SHP77 (cell line): ENCODE measurements at places on chromosomes 1 and 21.

DNA sequence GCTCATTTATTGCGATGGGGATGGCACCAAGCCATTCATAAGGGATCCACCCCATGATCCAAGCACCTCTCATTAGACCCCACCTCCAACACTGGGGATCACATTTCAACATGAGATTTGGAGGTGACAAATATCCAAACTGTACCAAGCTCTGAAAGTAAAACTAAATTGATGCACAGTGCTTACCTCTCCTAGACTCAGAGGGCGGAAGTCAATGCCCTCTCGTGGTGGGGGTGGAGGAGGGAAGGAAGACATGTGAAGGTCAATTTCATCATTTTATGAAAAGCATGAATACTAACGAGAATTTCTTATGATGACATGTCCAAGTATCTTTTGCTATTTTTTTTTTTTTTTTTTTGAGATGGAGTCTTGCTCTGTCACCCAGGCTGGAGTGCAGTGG is 120.0 kb downstream of the PGBD5 start:
- no peak for DNase-seq

GRCh38 chr1:10529765-10530164 is 55.0 kb downstream of the PEX14 start:
- DNase-seq: no peak

DNA sequence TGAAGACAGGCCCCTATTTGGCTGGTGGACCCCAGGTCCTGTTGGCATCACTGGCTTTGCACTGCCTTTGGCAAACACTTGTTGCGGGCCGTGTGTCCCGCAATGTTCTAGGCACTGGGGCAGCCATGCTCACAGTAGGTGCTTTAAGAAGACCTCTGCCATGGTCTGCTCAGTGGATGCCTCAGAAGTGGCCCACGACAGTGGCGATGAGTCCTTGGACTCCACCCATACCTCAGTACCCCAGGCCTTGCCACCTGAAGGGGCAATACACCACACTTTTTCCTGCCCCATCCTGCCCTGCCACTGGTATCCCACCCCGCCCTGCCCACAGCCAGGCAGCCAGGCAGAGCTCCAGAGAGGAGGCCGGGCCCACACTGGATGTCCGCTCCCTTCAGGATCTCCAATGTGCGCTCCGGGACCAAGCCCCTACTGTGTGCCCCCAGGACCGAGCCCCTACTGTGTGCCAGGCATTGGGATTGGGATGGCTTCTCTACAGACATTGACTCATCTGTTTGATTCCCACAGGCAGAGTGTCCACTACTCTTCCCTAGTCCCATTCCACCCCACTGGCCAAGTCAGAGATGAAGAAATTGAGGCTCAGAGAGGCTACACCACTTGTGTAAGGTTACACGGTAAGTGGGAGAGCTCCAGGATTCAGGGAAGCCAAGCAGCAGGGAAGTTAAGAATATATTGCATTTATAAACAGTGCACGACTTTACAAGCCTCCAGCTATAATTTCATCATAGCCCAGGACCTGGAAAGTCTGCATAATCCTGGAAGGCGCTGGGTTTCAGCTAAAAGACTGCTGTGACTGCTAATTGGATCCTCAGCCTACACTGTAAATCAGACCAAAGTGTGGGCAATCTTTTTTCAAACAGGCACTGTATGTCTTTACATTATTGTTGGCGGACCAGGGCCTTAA is 101.6 kb downstream of the DMRTB1 start:
- no peak for DNase-seq

DNA sequence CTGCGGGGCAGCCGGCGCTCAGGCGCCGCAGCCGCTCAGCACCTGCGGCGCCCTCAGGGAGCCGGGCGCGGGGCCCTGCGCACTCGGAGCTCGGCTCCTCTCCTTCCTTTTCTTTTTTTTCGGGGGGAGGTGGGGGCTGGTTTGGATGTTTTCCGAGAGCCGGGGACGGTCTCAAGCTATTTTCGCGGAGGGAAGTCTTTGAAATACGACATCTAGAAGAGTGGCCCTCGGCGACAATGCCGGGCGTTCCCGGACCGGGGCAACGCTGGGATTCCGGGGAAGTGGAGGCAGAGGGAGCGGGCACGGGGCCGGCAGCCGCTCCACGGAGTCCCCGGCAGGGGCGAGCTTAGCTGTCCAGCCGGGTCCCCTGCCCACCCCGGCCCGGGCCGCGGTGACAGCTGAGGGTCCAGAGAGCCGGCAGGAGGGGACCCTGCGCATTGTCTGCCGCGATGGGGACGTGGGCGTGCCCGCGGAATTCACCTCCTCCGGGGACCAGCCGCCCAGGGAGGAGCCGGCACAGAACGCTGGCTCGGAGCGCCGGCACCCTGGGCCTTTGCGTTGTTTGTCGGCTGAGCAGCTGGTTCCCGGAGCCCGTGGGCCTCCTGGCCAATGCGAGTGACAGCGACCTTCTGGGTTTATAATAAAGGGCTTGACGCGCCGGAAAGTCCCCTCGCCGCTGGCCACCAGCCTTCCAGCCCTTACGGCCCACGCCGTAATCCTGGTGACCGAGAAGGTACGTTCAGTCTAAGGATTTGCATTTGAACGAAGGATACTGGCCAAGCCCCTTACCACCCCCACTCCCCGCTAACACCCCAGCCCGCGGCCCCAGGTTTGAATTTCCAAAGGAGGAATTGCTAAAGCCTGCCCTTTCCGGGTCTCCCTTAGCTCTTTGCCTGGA is 582 bp downstream of the SLC37A1 start:
- no peak for DNase-seq

- no peak for DNase-seq
Observed at GRCh38 chr1:117795190-117795589, 134.2 kb downstream of the GDAP2 start.

- no peak for DNase-seq
Observed at GRCh38 chr21:38533887-38534286, 35.6 kb upstream of the ERG start.

GRCh38 chr1:20552728-20553445 is 514 bp downstream of the FAM43B start:
- DNase-seq: no peak

GRCh38 chr21:25887166-25887565 is 152.4 kb downstream of the GABPA start:
- DNase-seq: no peak

GRCh38 chr21:36470294-36470693 is 9.6 kb downstream of the CLDN14 start:
- DNase-seq: no peak

GRCh38 chr1:1013922-1014648 is 788 bp downstream of the ISG15 start:
- peak; percentile 62 for DNase-seq

- DNase-seq: no peak
Observed at GRCh38 chr1:154263465-154264332, 8.7 kb upstream of the HAX1 start.

GRCh38 chr1:8164670-8165069 is 138.6 kb upstream of the ERRFI1 start:
- DNase-seq: no peak

DNA sequence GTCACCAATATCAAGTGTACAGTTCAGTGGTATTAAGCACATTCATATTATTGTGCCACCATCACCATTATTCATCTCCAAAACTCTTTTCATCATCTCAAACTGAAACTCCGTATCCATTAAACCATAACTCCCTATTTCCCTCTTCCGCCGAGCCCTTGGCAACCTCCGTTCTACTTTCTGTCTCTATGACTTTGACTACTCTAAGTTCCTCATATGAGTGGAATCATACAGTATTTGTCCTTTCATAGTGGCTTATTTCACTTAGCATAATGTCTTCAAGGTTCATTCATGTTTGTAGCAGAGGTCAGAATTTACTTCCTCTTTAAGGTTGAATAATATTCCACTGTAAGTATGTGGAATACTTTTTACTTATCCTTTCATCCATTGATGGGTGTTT is 21.7 kb downstream of the SELP start:
- no peak for DNase-seq

DNA sequence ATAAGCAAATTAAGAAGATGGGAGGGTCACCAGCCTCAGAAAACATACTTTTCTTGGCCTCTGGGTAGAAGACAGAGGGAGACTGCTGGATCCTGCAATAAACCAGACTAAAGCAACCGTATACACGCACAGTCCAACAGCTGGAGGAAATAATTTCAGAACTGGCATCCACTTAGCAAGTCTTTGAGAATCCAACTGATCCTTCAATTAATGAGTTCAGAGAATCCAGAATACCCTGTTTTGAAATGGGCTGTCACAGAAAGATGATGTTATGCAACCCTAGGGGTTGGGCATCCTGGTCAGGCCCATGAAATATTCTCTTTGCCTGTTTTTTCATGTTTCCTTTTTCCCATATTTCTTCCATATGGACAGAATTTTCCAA is 134.0 kb upstream of the MAGI3 start:
- DNase-seq: no peak

- no peak for DNase-seq
Observed at GRCh38 chr1:51156752-51157151, 54.7 kb downstream of the C1orf185 start.
